ENCODE measurements at places on chromosomes 6 and 20.

DNA sequence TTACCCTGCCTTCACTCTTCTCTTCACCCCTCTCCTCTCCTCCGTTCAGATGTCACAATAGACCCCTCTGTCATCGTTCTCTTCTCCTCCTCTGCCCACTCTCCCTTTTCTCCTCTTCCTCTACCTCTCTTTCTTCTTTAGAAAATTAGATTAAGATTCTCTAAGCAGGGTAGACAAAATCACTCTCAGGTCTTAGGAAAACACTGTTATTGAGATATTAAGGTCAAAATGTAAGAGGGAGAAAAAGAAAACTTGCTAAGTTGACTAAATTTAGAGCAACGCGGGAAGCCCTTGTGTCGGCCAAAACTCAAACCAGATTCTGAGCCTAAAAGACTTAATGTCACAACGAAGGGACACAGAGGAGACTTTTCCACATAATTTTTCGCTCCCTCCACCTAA, 22.1 kb upstream of the ZNF184 start:
- DNase-seq: no peak

DNA sequence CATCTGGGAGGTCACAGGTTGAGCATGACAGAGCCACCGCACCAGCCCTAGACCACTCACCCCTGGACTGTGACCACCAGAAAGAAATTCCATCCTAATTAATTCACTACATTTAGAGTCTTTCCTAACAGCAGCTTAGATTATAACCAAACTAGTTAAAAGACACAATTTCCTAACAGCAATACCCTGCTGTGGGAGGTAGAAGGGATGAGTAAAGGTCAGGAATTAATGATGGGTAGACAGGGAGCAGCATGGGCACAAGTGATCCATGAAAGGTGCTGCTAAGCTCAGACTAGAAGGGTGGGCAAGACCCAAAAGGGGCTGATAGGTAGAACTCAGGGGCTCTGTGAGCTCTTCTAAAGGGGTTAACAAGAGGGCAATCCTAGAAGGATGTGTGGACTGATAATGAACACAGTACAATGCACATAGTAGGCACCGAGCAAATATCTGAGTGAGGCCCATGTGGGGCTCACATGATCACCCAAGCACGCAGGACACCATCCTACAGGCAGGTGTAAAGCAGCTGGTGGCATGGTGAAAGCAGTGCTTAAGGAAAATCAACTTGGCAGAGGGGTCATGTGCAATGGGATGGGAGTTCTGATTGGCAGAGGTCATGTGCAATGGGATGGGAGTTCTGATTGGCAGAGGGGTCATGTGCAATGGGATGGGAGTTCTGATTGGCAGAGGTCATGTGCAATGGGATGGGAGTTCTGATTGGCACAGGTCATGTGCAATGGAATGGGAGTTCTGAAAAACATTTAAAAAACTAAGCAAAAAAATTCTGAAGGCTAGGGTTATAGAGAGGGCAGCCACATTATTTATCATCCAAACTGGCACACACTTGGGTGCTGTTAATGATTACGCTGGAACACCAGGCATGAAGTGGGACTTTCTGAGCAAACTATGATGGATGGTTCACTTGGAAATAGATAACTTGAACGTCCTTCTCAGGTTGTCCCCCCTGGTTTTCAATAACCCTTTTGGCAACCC, 188.2 kb upstream of the FOXQ1 start:
- DNase-seq: no peak

DNA sequence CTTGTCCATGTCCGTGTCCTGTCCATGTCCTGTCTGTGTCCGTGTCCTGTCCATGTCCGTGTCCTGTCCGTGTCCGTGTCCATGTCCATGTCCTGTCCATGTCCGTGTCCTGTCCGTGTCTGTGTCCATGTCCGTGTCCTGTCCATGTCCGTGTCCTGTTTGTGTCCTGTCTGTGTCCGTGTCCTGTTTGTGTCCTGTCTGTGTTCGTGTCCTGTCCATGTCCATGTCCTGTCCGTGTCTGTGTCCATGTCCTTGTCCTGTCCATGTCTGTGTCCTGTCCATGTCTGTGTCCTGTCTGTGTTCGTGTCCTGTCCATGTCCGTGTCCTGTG, 55.0 kb upstream of the BHLHE23 start:
- DNase-seq: no peak

DNA sequence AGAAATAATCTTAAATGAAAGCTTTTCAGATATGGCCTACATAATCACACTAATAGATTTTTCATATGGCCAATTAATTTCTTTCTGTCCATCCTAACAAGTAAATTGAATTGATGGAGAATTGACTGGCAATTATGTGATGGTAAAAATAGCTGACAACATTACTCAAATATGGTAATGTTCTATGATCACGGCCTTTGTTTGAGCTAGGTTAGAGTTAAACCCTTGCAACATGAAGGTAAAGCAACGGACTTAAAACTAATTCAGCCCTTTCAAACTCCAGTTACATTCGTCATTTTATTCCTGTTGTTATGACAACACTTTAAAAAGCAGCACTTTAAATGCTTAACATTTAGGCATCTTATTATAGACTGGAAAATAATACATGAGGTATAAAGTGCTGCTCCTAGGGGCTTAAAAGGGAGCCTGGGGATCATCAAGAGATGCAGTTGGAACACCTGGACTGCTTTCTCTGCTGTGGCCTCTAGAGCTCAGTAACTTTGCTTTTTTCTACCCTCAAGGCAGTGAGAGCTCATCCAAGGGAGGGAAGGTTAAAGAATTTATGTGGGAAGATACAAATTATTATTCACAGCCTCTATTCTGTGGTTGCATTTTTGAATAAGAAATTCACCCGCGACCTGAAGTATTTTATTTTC, 46.9 kb downstream of the RIPOR2 start:
- DNase-seq: no peak

DNA sequence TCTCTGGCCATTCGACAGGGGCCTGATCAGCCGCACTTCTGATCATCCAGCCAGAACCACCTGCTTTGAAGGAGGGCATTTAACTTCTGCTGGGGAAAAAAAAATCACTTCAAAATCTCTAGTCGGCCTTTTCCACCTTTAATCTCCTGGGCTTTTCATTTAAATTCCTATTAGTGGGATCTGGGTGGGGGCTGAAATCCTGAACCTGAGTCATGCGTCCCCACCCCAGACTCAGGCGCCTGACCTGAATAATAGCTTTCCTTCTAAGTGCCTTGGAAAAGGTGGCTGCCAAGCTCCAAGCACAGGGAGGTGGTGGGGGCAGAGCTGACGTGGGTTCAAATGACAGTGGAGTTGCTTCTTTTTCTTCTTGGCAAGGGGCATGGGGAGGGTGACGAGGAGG, 246.0 kb upstream of the EXOC2 start:
- DNase-seq: no peak

DNA sequence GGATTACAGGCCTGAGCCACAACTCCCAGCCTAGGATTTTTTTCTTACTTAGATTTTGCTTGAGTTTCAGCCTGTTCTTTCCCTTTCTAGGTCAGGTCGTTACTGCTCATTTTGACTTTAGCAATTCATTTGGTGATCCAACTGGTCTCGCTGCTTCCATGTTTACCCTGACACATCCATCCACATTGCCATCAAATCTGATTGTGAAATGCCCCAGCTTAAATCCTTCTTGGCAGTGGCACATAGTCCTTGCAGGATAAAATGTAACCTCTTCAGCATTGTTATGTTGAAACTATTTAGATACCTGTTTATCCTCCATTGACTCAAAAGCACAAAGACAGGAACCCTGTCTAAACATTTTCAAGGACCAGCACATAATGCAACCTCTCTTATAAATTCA, 77.2 kb downstream of the DNAH8 start:
- no peak for DNase-seq

DNA sequence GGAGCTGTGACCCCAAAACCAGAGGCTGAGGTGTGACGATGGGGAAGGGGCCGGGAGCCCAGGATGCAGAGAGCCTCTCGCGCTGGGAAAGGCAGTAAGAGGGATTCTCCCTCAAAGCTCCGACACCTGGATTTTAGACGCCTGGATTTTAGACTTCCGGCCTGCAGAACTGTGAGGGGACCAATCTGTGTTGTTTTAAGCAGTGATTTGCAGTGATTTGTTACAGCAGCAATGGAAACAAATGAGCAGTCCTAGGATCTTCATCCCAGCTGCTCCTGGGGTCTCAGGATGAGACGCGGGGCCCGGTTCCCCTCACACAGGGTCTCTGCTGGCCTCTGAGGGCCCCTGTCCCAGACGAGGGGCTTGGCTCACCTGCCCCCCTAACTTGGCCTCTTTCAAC, 365.5 kb downstream of the THBS2 start:
- DNase-seq: no peak

- DNase-seq: no peak
Measured at GRCh38 chr6:39266375-39266774, 37.1 kb upstream of the KCNK5 start.

GRCh38 chr6:45148711-45149341, 179.3 kb upstream of the RUNX2 start:
- DNase-seq: no peak

DNA sequence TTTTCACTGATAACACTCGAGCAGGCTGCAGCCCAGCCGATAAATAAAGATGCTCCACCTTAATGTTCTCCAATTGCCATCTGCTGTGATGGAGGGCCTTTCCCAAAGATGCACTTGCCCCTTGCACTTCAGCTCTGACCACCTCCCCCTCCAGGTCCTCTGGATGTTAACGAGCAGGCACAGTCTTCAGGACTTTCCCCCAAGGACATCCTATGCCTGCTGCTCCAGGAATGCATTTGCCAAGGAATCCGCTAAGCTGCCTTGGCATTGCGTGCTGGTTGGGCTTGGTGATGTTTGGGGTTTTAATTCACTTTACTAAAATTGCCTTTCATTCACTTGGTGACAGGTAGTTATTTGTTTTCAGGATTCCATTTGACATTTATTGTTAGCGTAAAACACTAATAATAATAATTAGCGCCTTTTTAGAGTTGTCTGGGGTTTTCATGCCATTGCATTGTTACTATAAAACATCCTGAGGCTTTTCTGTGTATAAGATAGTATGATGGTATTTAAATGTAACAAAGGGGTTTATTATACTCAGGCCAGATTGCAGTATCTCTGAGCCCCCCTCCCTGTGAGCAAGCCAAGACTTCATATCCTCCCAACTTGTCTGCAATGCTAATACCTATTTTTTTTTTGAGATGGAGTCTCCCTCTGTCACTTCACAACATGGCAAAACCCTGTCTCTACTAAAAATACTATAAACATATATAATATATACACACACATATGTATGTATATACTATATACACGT, 66.7 kb upstream of the TSHZ2 start:
- no peak for DNase-seq

DNA sequence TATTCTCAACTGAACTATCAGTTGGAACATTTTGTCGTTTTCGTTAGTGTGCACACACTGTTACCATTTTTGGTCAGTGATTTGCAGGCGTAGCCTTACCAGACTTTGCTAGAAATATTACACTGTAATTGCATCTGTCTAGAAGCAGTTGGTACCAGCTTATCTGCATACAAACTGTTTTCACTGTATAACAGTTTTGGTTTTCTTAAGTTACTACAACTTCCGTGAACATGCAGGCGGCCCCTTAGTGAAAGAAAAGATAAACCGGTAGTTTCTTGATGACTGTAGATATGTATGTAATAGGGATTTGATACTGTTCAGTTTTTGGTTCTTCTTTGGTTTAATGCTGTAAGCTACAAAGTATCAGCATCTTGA, 1.3 kb downstream of the DSTN start:
- no peak for DNase-seq

DNA sequence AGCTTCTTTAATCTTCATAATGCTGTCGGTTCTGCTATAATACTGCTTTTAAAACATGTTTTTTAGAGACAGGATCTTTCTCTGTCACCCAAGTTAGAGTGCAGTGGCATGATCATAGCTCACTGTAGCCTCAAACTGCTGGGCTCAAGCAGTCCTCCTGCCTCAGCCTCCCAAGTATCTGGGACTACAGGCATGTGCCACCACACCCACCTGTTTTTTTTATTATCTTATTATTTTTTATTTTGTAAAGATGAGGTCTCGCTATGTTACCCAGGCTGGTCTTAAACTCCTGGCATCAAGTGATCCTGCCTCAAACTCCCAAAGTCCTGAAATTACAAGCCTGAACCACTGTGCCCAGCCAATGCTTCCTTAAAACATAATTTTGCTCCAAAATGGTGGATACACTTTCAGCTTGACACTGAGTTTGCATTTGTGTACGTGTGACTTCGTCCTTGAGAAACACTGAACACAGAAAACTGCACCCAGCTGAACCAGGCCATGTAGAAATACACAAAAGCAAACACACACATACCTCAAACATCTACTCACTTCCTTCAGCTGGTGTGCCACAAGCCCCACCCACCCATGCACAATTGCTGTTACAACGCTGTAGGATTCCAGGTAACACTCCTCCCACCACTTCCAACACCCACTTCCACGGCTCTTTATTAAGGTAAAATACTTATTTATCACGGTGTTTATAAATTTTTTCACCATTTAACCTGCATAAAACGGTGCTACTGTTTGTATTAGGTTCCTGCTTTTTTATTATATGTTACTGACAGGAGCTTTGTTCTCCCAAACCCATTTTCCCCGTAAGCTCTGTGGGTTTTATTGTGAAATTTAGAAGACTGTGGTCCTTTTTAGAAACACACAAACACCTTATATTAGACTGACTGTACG, 109.1 kb downstream of the TSHZ2 start:
- DNase-seq: no peak

DNA sequence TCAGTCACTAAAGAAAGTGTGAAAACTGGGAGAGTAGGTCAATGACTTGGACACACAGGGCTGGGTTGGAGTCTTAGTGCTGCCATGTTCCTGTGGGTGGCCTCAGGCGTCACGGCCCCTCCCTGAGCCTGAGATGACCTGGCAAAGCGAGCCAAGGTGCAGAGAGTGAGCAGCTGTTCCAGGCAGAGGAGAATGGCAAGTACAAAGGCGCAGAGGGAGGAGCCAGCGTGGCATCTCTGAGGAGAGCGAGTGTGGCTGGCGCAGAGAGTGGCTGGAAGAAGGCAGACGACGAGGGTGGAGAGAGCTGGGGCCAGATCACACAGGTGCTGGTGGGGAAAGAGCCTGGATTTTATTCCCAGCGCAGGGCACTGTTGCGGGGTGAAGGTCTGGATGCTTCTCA, 20.6 kb upstream of the CHMP4B start:
- DNase-seq: no peak

DNA sequence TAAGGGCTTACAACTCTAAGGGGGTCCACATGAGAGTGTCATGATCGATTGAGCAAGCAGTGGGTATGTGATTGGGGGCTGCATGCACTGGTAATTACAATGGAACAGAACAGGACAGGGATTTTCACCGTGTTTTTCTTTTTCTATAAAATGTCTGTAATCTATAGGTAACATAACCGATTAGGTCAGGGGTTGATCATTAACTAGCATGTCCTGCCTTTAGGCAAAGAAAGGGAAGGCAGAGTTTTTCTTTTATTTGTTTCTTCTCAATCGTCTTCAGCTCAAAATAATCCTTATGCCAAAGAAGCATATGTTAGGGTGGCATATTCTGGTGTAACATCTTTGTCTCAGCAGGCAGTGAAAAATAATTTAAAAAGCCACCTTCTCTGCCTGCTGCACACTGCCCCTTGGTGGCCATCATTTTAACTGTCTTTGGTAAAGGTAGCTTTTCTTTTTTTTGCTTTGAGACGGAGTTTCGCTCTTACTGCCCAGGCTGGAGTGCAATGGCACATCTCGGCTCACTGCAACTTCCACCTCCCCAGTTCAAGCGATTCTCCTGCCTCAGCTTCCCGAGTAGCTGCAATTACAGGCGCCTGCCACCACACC, 9.7 kb upstream of the CEP43 start:
- DNase-seq: peak; percentile 13

GRCh38 chr20:9912858-9913434, 74.1 kb upstream of the PAK5 start:
- peak; percentile 22 for DNase-seq

GRCh38 chr6:13113981-13114593, 214.2 kb downstream of the TBC1D7 start:
- no peak for DNase-seq

GRCh38 chr6:26331218-26332073, 33.6 kb upstream of the BTN3A2 start:
- no peak for DNase-seq

Measured in cerebellar nuclear complex (tissue), 1 donor.